H54 (cell line): ENCODE measurements at places on chromosomes 16 and 17.

- no peak for DNase-seq
Observed at GRCh38 chr17:7138800-7139381, 24.3 kb upstream of the ASGR2 start.

GRCh38 chr17:61065263-61065773, 334.3 kb upstream of the TBX2 start:
- peak; percentile 6 for DNase-seq

- peak; percentile 95 for DNase-seq
Observed at GRCh38 chr17:80892019-80892855, 99.4 kb upstream of the CHMP6 start.

- no peak for DNase-seq
Observed at GRCh38 chr16:89201439-89202377, 1.4 kb upstream of the SLC22A31 start.

- DNase-seq = no peak
Observed at GRCh38 chr17:64398320-64398719, 7.7 kb upstream of the PECAM1 start.

- DNase-seq = no peak
Observed at GRCh38 chr17:81838753-81839255, 4.0 kb upstream of the PPP1R27 start.

DNA sequence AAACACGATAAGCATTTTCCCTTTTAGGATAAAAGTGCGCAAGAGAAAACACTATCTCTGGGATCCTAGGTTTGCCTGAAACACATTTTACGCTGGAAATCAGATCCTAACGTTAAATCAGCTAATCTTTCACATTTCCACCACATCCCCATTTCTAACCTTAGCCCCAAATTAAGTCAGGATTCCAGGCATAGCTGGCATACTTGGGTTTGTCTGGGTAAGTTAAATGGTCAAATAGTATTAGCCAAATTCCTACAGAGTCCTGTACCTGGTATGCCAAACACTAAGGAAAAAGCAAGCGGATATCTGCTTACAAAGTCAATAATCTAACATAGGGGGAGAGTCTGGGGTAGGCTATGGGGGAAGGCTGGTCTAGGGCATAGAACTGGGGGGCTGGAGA, 557.4 kb upstream of the ZFHX3 start:
- no peak for DNase-seq

DNA sequence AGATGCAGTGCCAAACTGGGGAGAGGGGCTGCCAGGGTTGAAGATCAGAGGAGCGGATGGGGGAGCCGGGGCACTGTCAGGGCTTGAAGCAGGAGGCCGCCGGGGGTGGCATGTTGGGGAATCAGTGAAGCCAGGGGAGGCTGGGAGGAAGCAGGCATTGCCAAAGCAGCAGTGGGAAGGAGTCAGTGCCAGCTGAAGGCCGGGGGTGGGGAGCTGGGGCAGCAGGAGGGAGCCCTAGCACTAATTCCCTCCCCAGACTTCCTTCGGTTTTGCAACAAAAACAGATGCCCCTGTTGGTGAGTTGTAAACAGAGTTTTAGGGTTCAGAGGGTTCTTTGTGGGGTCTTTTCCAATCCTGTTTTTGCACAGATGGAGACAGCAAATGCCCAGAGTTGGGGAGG, 10.9 kb upstream of the TAC4 start:
- DNase-seq = no peak

- no peak for DNase-seq
Observed at GRCh38 chr16:73093146-73094144, 45.5 kb upstream of the ZFHX3 start.

GRCh38 chr16:73713251-73713650, 583.4 kb upstream of the PSMD7 start:
- no peak for DNase-seq

DNA sequence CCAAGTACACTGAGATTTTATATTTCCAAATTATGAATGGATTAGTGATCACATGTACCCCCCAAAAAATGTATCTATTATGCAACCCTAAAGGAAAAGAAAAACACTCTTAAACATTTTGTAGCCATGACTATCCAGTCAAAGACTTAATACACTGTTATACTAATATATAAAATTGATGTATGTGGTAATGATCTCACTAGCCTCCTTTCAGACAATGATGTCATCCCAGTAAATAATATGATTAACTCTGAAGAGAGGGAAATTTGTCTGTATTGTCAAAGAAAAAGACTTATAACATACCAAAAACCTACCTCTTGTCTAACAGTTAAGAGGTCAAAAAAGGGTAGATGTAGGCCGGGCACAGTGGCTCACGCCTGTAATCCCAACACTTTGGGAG, 80.7 kb downstream of the USP32 start:
- DNase-seq = no peak

- no peak for DNase-seq
Observed at GRCh38 chr17:7383742-7384488, 3.0 kb downstream of the TNK1 start.
